ENCODE measurements at places on chromosomes 2 and 18.

- no peak for DNase-seq
Measured at GRCh38 chr2:237097911-237098702, 12.4 kb downstream of the COPS8 start.

- peak; percentile 92 for DNase-seq
Measured at GRCh38 chr2:121565389-121566250, 34.9 kb downstream of the RNU4ATAC start.

DNA sequence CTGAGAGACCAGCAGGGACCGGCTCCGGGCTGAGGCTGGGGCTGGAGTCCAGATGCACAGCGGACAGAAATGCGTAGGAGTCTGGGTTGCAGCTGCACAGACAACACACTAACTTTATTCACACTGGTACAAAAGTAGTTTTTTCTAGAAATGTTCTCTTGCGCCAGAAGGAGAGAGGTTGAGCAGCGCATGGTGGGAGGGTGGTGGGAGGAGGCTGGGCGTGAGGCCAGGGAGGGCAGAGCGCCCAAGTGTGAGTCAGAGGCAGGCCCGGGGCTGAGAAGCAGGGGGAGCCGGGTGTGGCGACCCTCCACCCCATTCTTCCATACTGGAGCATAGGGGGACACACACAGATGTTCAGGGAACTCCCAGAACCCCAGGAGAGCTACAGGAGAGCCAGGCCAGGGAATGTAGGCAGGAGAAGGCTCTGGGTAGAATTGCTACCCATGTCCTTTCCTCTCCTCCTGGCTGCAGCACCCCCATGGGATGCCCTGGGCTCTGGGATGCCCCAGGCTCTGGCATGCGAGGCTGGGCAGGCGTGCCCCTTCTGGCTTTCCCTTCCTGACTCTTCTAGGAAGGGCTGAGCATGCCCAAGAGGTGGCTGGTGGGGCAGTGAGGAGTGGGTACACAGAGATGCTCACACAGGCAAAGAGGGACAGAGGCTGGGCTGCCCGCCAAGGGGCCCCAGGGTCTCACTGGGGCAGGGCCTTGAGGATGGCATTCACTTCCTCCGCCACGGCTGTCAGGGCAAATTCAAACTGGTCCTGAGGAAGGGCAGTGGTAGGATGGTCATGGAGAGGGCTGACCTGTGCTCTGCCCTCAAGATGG, 10.6 kb downstream of the DNAJB2 start:
- DNase-seq: peak; percentile 69

DNA sequence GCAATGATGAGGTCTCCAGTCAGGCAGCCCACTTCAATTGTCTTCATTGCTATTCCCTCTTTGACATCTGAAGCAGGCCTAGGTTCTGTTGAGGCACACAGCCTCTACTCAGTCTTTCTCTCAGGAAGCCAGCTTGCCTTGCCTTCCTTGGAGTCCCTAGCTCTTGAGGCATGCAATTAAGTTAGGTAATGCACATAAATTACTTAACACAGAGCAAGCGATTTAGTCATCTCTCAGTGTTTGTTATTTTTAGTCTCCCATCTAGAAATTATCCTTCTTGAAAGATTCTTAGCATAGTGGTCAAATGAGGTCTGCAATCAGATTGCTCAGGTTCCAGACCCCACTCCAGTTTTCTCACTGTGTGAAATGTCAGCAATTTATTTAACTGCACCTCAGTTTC, 32.0 kb downstream of the SULT1C4 start:
- DNase-seq: no peak

DNA sequence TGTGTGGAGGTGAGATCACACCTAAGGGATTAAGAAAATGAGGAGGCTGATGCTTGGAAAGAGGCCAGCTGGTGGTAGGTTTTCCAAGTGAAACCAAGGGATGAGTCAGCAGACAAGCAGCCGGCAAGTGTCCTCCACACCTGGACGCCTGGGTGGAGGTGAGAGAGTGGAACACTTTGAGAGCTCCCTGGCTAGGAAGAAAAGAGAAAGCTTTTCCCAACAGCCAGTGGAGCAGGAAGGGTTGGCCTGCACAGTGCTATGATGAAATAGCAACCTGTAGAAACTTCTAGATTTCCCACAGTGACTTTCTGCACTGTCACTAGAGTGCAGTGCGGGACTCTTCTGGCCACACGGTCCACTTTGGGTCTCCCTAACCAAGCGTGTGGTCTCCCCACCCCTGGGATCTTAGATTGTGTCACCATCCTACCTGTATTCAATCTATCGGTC, 19.6 kb upstream of the IL37 start:
- peak; percentile 75 for DNase-seq

GRCh38 chr18:48940854-48941611, 9.7 kb downstream of the SMAD7 start:
- DNase-seq: no peak
